Stimulated activated CD8-positive, alpha-beta memory T cell treated with anti-CD3 and anti-CD28 coated beads, Interleukin-15, amount 100 ng/mL, for 48 hours (primary cell): ENCODE measurements at places on chromosomes 11 and 22.

DNA sequence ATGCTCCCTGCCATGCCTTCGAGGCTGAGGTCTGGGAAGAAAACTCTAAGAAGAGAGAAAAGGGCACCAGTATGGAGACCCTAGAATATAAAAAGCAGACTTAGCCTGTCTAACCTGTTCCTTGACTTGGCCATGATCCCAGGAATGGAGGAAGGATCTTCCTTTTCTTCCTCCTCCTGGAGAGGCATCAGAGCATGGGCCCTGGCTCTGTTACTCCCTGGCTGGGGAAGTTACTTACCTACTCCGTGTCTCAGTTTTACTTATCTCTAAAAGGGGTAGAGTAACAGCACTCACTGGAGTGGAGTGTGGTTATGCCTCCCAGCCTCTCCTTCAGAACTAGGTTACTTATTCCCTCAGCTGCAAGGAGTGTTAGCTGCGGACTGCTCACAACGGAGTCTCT is 55.2 kb upstream of the PHF21A start:
- DNase-seq, result no peak

DNA sequence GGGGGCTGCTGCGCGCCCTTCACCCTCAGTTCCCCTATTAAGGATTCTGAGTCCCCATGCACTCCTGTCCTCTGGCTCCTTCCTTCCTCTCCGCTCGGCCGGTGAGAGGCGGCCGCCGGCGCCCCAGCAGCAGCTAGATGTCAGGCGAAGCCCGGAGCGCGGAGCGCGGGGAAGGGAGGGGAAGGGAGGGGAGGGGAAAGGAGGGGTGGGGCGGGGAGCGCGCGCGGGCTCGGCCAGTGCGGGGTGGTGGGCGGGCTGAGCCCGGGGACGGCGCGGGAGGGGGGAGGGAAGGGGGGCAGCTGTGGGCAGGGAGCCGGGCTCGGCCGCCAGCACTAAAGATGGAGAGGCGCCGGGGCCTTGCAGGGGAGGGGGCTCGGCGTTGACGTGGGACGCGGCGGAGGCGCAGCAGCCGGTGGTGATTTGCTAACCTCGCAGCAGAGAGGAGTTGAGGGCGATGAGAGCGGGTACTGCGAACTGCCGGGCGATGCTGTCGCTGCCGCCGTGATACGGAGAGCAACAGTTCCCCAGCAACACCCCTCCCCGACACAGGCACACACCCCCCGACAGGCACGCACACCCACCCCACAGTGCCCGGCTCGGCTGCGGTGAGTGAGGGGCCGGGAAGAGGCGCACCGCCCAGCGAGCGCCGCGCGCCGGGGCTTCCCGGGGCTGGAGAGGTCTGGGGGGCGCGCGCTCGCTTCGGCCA is at the start of gene ZBTB16:
Gene ZBTB16 (plus strand): TSS at position 434 of the 706 bp plus-strand sequence. CDS start 3,590 bp downstream, outside the sequence.
- no peak for DNase-seq

- no peak for DNase-seq
Measured at GRCh38 chr11:9817191-9817590, 153.3 kb downstream of the SWAP70 start.

DNA sequence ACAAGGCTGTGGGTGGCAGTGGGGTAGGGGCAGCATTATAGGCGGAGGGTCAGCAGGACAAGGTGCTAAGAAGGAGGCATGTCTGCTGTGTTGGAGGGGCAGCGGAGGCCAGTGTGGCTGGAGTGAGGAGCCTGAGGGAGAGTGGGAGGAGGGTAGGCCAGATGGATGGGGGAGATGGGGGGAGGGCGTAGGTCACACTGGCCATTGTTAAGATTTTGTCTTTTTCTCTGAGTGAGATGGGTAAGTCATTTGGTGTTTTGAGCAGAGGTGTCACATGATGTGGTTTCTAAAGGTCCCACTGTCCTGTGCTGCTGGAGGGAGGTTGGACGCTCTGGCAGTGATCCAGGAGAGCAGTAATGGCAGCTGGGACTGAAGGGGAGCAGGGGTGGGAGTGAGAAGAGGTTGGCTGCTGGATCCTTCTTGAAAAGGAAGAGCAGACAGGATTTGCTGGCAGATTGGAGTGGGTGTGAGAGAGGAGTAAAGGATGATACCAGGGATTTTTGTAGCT is 9.8 kb downstream of the PPP6R3 start:
- no peak for DNase-seq

- DNase-seq, result no peak
Measured at GRCh38 chr11:117273550-117274289, 17.4 kb upstream of the BACE1-AS start.

- DNase-seq, result no peak
Measured at GRCh38 chr11:122478986-122479385, 176.5 kb upstream of the UBASH3B start.

- no peak for DNase-seq
Measured at GRCh38 chr11:86625544-86625943, 46.9 kb downstream of the ME3 start.

GRCh38 chr22:26846645-26847044 is 189.3 kb downstream of the MIAT start:
- no peak for DNase-seq

DNA sequence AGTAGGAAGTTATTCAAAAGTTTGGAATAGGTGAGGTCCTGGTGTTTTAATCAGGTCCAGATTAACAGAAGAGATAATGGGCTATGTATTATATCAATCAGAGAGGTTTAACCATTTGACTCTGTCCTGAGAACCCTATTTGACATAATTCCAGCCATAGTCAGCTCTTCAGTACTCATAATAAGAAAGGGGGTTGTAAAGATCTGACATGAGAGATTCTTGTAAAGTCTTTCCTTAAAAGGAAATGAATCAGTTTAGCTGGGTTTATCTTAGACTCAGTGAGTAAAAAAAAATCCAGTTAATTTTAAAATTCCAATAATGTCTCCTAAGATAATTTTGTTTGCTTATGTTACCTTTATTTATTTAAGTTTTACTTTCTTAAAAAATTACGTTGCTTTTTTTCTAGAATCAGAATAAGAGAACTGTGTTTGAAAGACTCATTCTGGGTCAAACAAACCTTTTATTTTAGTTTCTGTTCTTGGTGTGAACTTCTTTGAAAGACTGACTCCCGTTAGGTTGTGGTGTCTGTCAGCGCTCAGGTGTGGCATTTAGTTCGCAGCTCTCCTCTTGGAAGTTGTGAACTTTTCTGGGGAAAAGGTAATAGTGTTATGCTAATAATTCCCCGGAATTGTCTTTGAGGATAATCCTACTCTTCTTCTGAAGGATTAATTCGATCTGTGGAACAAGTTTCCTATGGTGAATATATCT is 20.5 kb downstream of the NUCB2 start:
- DNase-seq, result no peak

DNA sequence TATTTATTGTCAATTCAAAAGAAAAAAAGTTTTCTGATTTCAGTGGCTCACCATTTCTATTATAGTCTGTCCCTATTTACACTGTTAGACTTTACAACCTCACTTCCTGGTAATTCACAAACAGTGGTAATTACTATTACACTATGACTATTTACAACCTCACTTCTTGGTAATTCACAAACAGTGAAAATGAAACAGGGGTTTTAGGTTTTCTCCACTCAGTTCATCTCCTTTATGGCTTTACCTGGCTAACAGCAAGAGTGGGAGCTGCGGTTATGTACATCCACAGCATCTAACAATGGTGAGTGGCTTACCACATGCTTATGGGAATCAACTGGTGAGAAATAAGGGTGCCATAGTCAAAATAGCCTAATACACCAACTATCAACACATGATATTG is 166.4 kb downstream of the CASP12 start:
- peak; percentile 4 for DNase-seq

- DNase-seq, result no peak
Measured at GRCh38 chr11:116963813-116964212, 126.4 kb upstream of the APOA1 start.

- no peak for DNase-seq
Measured at GRCh38 chr22:21681566-21682370, 16.0 kb downstream of the PPIL2 start.
